ENCODE measurements at places on chromosomes 11 and 22. TPM values are rescaled to one million over a fixed set of nuclear protein-coding genes. Genes with fewer than 3 reads are reported as not detected.

The LRRN4CL gene
- 0.38 TPM for total RNA-seq

The CLP1 gene
- 14.7 TPM for total RNA-seq

The OR5A1 gene
- not detected for total RNA-seq

The ANO1 gene
- total RNA-seq, result under 0.01 TPM

The OR56A1 gene
- not detected for total RNA-seq

The SULT4A1 gene
- total RNA-seq, result 0.51 TPM
